Left lung (tissue), 14 donors: ENCODE measurements at places on chromosomes 7 and 10. TPM values are rescaled to one million over a fixed set of nuclear protein-coding genes. Genes with fewer than 3 reads are reported as not detected.

The BHLHA15 gene
- 2.4 TPM for total RNA-seq

The ACHE gene
- 3.3 TPM for total RNA-seq

The AKR1C2 gene
- 65.3 TPM for total RNA-seq

The MNX1 gene
- not detected for total RNA-seq

The MBLAC1 gene
- 2.1 TPM for total RNA-seq

The NODAL gene
- not detected for total RNA-seq

The HKDC1 gene
- total RNA-seq = 9.7 TPM

The PRF1 gene
- 14.0 TPM for total RNA-seq

The WNT8B gene
- 0.13 TPM for total RNA-seq

The PDE1C gene
- 13.8 TPM for total RNA-seq

The CRPPA gene
- total RNA-seq = 2.1 TPM

The CFTR gene
- total RNA-seq = 20.3 TPM

The MRC1 gene
- total RNA-seq = 301 TPM

The STRIP2 gene
- 5.3 TPM for total RNA-seq

The MMP21 gene
- 0.13 TPM for total RNA-seq

The HOXA9 gene
- 1.4 TPM for total RNA-seq

The RHOBTB1 gene
- total RNA-seq = 16.3 TPM

The CCDC136 gene
- 3.2 TPM for total RNA-seq

The TMEM229A gene
- 0.17 TPM for total RNA-seq

The STEAP1 gene
- 17.5 TPM for total RNA-seq

The PRSS37 gene
- not detected for total RNA-seq
